Central memory CD8-positive, alpha-beta T cell (primary cell): ENCODE measurements at places on chromosomes 3 and 15.

DNA sequence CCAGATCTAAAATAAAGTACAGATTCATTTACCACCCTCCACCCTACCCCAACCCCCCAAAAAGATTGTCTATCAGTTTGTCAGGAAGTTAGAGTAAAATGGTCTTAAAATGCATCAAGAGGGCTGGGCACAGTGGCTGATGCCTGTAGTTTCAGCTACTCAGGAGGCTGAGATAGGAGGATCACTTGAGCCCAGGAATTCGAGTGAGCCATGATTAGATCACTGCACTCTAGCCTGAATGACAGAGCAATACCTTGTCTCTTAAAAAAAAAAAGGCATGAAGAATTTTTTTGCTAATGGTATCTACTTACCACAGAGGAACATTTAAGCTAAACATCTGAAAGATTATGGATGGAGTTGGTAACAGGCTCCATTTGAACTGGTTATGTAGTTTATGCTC is 71.0 kb downstream of the RBM6 start:
- H3K27me3 ChIP-seq = no peaks in the 10 kb centered on the region
- no peak for DNase-seq
- peaks cover 15% of the 10 kb centered on the region for H3K36me3 ChIP-seq
- H3K4me3 ChIP-seq = no peak overlapping the region

DNA sequence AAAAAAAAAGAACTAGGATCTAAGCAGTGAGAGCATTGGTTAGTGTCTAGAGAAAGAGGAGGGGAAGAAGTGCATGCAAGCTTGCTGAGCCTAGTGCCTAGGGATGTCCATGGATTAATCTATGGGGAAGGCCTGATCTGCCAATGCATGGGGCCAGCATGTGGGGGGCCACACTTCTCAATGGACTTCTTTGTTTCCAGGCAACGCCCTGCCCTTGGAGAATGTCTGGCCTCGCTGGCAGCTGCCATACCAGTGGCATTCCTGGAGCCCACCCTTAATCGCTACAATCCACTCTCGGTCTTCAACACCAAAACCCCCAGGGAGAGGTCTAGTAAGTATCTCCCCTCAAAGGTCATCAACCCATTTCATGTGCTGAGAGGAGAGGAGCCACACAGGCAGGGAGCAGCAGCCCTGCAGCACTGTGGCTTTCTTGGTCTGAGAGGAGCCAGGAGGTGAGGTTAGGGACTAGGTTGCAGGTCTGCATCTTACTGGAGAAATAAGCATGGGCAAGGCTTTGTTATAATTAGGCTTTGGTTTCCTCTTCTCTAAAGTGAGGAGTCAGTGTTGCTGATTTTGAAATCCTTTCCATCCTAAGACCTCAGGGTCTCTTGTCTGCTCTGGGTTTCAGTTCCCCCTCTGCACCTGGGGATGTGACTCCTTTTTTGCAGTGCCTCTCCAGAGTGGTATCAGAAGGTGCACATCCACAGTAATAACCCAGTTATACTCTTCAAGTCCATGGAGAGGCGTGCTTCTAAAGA is 188.1 kb upstream of the CHRM5 start:
- no peak overlapping the region for H3K4me3 ChIP-seq
- H3K36me3 ChIP-seq = no peaks in the 10 kb centered on the region
- peaks cover 47% of the 10 kb centered on the region for H3K27me3 ChIP-seq

- no peak for DNase-seq
- peak overlapping the region; percentile 60 for H3K4me3 ChIP-seq
- peaks cover 2% of the 10 kb centered on the region for H3K36me3 ChIP-seq
- H3K27ac ChIP-seq = no peak overlapping the region
Measured at GRCh38 chr15:82646250-82647044, 716 bp downstream of the CPEB1 start.

- no peaks in the 10 kb centered on the region for H3K4me1 ChIP-seq
- DNase-seq = no peak
- no peaks in the 10 kb centered on the region for H3K36me3 ChIP-seq
- peaks cover 7% of the 10 kb centered on the region for H3K27me3 ChIP-seq
Measured at GRCh38 chr15:35000511-35000910, 12.4 kb upstream of the ZNF770 start.

DNA sequence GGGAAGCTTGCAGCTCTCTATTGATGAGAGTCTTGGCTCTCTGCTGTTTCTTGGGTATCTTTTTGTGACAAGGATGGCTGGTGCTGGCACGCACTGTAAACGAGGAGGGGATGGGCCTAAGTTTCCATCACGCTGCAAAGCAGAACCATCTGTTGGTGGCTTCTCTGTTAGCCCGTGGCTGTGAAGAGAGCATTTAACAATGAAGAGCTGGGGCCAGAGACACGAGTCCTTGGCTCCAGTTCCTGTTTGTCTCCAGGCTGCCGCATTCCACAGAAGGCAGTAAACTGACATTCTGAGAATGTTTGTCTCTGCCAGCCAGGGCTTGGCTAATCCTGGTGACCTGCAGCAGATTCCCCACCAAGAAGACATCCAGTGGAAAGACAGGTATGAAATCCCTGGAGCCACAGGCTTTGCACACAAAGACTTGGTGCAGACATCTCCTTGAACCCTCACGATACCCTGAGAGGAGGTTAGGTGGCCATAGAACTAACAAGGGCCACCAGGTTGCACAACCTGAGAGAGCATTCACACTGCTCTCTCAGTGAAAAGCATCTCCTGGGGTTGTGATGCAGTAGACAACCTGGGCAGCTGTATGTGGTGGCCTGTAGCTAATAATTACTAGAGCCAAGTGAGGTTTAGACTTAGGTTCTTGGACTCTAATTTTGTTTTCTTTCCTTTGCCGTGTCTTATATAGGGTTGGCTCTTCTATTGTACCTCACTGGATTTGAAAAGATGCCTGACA is 130.9 kb downstream of the ASB7 start:
- no peaks in the 10 kb centered on the region for H3K4me1 ChIP-seq
- DNase-seq = no peak
- H3K27me3 ChIP-seq = peaks cover 32% of the 10 kb centered on the region

DNA sequence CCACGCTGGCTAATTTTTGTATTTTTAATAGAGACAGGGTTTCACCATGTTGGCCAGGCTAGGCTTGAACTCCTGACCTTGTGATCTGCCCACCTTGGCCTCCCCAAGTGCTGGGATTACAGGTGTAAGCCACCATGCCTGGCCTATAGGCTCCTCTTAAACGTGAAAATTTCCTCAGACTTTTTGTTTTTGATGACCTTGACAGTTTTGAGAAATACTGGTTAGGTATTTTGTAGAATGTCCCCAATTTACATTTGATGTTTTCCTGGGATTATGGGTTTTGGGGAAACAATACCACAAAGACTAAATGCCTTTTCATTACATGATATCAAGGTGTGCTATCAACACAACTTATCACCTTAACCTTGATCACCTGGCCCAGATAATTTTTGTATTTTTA is 20.7 kb downstream of the BCL2A1 start:
- H3K36me3 ChIP-seq = peaks cover 2% of the 10 kb centered on the region
- DNase-seq = no peak
- no peak overlapping the region for H3K4me3 ChIP-seq
- peaks cover 33% of the 10 kb centered on the region for H3K4me1 ChIP-seq
- H3K27ac ChIP-seq = no peak overlapping the region
- no peaks in the 10 kb centered on the region for H3K27me3 ChIP-seq

DNA sequence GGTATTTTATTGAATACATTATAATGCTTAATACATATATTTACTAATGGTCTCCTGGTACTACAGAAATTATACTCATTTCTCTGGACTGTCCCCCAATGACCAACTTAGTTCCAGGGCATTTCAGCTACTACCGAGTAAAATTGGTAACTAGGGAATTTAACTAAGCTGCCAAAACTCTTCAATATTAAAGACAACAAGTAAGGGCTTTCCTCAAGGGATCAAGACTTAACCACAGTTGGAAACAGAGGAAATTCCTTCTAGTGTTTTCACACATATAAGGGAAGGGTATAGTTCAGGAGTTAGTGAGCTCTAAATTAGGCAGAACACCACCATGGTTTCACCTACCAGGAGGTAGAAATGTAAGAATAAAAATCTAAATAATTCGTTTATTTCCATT is 357.4 kb downstream of the TBL1XR1 start:
- no peaks in the 10 kb centered on the region for H3K4me1 ChIP-seq
- no peak for DNase-seq
- H3K4me3 ChIP-seq = no peak overlapping the region
- peaks cover 42% of the 10 kb centered on the region for H3K27me3 ChIP-seq
- H3K36me3 ChIP-seq = no peaks in the 10 kb centered on the region

DNA sequence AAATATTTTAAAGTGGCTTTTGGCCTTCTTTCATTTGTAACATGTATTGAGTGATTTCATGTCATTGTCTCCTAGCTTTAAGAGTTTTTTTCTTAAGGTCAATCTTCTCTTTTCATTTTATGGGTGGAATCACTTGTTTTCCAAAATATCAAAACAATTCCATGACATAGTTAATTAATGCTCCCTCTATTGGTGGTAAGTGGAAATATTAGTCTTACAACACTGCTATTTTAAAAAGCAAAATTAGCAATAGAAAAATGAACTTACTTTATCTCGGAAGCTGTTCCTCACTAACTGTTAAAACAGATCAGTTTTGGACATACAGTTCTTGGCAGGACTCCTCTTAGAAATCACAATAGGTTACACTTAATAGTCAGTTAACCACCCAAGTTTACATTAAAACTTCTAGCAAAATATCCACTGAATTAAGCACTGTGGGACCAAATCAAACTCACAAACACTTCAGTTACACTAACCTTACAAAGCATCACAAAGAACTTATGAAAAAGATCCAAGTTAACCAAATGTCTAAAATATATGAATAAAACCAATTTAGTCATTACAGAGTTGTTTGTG is 42.4 kb downstream of the TIGIT start:
- peaks cover 17% of the 10 kb centered on the region for H3K36me3 ChIP-seq
- H3K4me3 ChIP-seq = no peak overlapping the region
- peak overlapping the region; percentile 90 for H3K27ac ChIP-seq
- no peaks in the 10 kb centered on the region for H3K27me3 ChIP-seq
- no peak for DNase-seq

- no peak overlapping the region for H3K27ac ChIP-seq
- H3K36me3 ChIP-seq = no peaks in the 10 kb centered on the region
- no peak overlapping the region for H3K4me3 ChIP-seq
- DNase-seq = no peak
- H3K27me3 ChIP-seq = peaks cover 2% of the 10 kb centered on the region
Measured at GRCh38 chr15:35605764-35606449, 59.9 kb upstream of the DPH6 start.

GRCh38 chr3:128426128-128426921 is 40.4 kb downstream of the DNAJB8 start:
- no peak overlapping the region for H3K4me3 ChIP-seq
- DNase-seq = peak; percentile 53
- H3K27me3 ChIP-seq = peaks cover 44% of the 10 kb centered on the region
- peaks cover 2% of the 10 kb centered on the region for H3K36me3 ChIP-seq
- H3K4me1 ChIP-seq = no peaks in the 10 kb centered on the region

GRCh38 chr3:187999821-188000220 is 154.1 kb upstream of the LPP start:
- peaks cover 5% of the 10 kb centered on the region for H3K36me3 ChIP-seq
- H3K4me3 ChIP-seq = peak overlapping the region; percentile 77
- no peaks in the 10 kb centered on the region for H3K27me3 ChIP-seq
- DNase-seq = peak; percentile 30
- H3K4me1 ChIP-seq = peaks cover 65% of the 10 kb centered on the region

DNA sequence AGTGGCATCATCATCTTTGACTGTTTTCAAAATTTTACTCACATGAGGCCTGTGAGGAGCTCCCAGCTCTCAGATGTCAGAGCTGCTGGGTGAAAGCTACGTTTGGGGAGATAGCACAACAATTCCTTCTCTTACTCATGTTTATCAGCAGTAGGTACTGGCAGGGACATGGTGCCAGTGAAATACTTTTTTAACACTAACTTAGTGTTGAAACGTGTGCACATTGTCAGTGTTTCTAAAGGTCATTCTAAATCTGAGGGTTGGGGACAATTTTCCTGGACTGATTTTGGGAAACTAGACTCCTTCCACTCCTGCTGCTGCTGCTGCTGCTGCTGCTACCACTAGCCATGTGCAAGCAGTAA is 487.4 kb downstream of the PDCD6IP start:
- H3K36me3 ChIP-seq = no peaks in the 10 kb centered on the region
- DNase-seq = no peak
- H3K27me3 ChIP-seq = peaks cover 10% of the 10 kb centered on the region
- no peaks in the 10 kb centered on the region for H3K4me1 ChIP-seq
